Fibroblast of skin of abdomen (primary cell): ENCODE measurements at places on chromosomes 2 and 18.

DNA sequence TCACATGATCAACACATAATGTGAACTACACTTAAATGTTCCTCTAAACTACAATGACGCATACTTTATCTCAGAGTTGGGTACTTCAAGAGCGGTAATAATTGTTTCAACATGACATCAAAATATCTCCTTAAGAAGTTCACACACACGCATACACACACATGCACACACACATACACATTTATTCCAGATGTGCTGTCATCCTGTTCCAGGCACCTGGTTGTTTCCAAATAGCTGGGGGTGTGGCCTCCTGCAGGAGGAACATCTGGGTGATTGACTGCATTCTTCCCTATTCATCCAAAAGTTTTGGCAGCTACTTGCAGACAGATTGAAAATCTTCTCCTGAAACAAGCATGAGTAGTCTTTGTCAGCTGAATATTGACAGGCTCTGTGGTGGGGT, 37.9 kb upstream of the PIK3C3 start:
- DNase-seq: peak; percentile 34

DNA sequence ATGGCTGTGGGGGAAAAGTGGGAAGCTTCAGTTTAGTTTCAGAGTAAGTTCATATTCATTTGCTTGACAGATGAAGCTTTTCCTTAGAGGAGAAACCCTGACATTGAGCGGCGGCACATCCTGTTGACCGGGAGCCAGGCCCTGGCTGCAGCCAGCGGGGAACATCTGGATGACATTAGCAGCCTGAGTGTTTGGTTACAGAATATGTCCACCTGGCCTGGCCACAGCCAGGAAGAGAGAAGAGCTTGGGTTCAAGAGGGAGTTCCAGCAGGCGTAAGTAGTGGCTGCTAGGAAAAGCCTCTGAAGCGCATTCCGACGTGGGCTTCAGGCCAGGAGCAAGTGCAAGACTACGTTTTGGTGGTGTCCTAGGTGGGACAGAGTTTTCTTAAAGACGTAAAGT, 144.9 kb upstream of the MYCN start:
- no peak for DNase-seq

DNA sequence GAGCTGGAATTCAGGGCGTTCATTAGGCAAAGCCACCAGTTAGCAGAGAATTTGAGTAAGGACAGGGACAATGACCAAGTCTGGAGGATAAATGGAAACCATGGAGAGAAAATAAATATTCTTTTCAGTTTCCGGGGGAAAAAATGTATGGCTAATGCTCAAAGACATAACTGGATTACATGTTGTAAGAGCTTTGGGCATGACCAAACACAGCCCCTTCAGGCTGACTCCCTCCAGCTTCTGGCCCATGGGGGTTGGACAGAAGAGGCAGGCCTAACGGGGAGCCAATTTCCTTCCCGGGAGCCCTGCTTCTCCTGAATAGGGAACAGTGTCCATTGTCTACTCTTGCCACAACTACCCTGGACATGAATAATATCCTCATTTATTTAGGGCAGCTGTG, 39.5 kb upstream of the FOXI3 start:
- DNase-seq: no peak

- DNase-seq: no peak
These were observed 94.5 kb upstream of the UPP2 start for GRCh38 chr2:158006961-158007719.

- no peak for DNase-seq
These were observed 8.7 kb upstream of the PSD4 start for GRCh38 chr2:113164930-113165585.

DNA sequence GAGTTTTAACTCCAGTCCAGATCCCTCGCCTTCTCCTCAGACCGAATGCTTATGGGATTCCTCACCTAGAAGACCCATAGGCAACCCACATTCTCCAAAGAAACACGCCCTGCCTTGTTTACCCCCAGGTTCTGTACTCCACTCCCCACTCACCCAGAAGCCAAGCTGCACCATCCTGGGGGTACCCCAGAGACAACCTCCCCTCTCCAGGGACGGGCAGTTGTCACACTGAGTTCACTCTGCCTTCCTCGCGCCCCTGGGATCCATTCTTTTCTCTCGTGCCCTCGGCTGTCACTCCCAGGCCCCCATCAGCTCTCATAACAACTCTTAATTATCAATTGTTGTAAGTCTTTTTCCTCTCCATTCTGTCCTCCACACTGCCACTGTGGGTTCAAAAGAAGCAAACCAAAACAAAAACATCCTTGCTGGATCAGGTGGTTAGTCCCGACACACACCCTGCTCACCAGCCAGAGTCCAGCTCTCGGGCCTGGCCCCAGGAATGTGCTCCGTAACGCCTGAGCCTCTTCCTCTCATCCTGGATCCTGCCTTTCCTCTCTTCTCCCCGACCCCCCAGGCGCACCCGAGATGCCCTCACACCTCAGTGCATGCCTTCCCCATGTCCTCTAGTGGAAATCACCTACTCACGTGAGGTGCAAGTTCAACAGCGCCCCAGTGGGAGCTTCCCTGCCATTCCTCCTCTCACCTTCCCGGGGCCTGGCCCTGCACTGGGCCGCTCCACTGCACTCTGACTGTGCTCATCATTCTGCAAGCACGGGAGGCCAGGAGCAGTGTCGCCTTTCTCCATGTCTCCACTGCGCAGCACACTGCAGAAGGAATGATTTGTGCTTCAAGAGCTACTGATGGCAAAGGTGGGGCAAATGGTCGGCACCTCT, 20.7 kb downstream of the COX7A2L start:
- no peak for DNase-seq

DNA sequence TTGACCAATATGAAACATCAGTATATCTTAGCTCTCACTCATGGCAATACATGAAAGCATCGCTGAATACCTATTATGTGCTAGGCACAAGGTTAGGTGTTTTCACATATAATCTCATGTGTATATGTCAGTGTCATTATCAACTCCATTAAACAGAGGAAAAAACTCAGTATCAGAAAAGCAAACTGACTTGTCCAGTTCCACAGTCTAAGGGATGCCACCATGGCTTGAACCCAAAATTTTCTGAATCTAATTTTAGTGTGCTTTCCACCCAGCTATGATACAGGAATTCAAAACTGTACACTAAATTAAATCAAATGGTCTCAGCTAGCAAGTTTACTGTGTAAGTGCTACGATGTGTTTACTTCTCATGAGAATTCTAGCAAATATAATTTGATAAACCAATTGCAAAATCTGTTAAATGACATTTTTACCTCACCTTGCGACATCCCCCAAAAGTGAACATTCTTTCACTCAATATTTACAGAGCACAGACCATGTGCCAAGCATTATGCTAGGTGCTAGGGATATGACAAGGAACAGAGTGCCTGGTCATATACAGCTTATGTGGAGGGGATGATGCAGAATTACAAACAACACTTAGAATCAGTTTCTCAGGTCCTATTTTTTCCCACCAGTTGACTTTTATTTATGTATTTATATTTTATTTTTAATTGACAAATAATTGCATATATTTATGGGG, 211.6 kb downstream of the PID1 start:
- DNase-seq: no peak
